Stimulated activated CD8-positive, alpha-beta memory T cell treated with anti-CD3 and anti-CD28 coated beads, Interleukin-4, amount 100 ng/mL, for 1 hour (primary cell): ENCODE measurements at places on chromosomes 4 and X.

DNA sequence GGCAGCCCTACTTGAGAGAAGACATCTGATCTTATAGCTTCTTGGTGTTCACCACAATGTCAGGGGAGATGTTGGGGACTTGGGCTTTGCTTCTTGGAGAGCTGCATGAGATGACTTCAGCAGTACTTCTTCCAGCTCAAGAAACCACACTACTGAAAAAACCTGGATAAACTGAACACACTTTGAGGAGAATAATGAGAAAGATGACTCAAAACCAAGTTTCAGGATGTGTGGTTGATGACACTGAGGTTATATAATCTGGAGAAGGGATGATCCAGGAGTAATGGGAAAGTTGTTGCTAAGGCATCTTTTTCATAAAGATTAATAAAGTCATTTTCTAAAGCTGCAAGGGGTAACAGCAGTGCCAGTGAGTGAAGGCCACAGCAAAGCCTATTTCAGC, 58.4 kb upstream of the PNPLA4 start:
- DNase-seq = no peak

GRCh38 chrX:130216320-130216719, 44.6 kb downstream of the RAB33A start:
- DNase-seq = no peak

DNA sequence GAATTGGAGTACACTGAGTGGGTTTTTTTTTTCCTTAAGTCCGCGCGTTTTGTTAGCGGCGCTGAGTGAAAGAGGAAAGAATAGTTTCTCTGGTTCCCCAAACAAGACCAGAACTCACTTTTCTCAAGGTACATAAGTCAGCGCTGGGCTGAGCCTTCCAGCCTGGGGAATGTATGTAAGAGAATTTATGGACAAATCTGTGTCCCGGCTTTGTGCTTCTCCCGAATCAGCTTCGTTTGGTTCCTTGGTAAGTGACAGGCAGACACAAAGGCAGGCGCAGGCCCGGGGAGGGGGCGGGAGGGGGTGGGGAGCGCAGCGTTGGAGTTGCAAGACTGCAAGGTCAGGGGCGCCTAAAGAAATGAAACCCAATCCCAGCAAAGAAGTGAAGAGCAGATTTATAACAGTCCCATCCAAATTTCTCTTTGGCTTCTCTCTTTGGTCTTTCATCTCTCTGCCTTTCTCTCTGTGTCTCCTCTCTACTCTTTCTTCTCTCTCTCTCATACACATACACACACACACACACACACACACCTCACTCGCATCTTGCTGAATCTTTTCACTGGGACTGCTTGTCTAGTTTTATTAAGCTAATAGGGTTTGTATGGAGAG, 981 bp downstream of the TET2 start:
- DNase-seq = no peak

- no peak for DNase-seq
These were observed 102.9 kb downstream of the KCNIP4 start for GRCh38 chr4:21845663-21846062.

DNA sequence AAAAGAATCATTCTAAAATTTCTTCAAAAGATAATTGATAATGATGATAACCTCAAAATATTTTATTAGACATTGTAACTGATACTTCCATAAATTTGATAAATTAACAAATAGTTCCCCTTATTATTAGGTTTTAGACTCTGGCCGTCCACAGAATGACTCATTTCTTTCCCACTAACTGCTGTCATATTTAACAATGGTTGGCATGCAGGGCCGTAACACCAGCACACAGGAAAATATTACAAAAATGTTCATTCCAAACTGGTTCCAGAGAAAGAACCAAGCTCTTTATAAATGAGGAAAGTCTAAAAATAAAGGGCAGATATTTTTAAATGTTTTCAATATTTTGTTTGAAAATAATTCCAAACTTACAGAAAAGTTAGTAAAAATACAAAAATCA, 28.2 kb downstream of the WDFY3 start:
- no peak for DNase-seq
